ENCODE measurements at places on chromosomes 3 and 15. TPM values are rescaled to one million over a fixed set of nuclear protein-coding genes. Genes with fewer than 3 reads are reported as not detected.

DNA sequence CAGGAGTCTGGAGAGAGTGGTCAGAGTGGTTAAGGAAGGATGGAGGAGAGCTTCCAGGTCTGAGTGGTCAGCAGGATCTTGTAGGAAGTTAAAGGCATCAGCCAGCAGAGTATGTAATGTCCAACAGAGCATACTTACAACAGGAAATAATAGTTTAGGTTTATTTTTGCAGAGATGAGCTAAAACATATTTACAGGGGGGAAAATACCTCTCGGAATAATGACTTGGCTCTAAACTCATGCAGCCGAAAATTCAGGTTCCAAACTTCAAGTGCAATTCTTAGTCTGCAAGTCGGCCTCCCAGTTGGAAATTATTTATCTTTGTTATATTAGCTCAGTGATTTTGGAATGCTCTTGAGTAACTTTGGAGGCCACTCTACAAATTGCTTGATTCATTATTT is 385.0 kb upstream of the C2CD4B start:
- DNase-seq = no peak

ZNF445 gene
- polyA plus RNA-seq = 1.2 TPM

DNA sequence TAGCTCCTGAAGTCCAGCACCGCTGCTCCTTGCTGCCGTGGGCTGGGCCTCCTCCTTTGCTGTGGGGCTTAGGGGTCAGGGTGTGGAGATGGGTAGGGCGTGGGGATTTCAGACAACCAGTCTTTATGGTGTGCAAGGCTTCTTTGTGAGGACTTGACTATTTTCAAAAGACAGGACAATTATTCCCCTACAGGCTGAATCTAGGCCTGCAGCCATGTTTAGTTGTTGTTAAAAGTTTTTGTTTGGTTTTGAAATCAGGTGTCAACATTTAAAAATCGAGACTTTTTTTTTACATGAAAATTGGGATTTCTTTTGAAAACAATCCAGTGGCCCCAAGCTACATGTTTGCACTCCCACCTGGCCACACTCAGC is 10.6 kb downstream of the RPL32 start:
- no peak for DNase-seq

DNA sequence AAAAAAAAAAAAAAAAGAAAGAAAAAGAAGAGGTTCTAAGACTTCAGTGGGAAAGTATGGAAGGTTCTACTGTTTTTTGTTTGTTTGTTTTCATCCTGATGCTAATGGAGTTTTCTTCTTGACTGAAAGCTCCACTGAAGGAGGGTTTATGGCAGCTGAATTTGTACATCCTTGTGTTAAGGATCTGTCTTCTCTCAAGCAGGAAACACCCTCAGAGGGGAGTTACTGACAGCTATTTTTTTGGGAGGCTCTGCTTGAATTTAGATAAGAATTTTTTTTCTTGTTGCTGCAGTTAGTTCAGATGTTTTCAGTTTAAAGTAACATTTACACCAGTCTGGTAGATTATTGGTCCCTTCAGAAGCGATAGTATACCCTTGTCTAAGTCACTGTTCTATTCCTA is 325.3 kb downstream of the ROBO2 start:
- DNase-seq = no peak

GRCh38 chr3:108208831-108209230 is 13.4 kb downstream of the IFT57 start:
- DNase-seq = no peak

NIT2 gene
- polyA plus RNA-seq = 12.0 TPM

GRCh38 chr3:23162934-23163333 is 40.2 kb upstream of the UBE2E2 start:
- DNase-seq = no peak

GRCh38 chr15:32853592-32853991 is 135.8 kb downstream of the GREM1 start:
- no peak for DNase-seq

GOLGA6L7 gene
- not detected for polyA plus RNA-seq

CTXN2 gene
- polyA plus RNA-seq = not detected

GRCh38 chr15:38622304-38622703 is 57.7 kb upstream of the RASGRP1 start:
- no peak for DNase-seq

PTX3 gene
- 5.4 TPM for polyA plus RNA-seq

DNA sequence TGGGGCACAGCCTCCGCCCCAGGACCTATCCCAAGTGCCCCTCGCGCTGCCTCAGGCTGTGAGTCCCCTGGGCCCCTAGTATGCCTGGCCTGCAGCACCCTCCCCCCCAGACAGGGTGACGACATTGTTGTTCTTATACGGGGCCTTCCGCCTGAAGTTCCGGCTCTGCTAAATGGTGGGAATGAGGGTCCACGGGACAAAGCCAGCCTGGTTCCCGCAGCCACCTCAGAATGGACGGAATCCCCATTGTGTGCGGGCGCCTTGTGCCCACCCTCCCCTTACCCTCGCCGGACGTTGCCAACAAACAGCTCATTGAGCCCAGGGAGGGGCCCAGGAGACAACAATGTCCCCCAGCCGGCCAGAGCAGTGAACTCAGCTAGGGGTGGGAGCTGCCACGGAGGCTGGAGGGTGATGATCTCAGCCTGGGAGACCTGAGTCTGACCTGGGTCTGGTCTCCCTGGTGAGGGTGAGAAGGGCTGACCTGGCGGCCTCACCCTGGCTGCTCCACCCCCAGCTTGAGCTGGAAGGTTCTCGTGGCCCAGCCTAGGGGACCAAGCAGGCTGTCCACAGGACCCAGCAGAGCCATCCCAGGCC is 10.2 kb upstream of the DLL4 start:
- no peak for DNase-seq

TM4SF4 gene
- polyA plus RNA-seq = 0.92 TPM

IL5RA gene
- polyA plus RNA-seq = not detected

Measured in sigmoid colon (tissue), 7 donors.